Muscle of leg (tissue), 16 donors: ENCODE measurements at places on chromosomes 11 and 22. TPM values are rescaled to one million over a fixed set of nuclear protein-coding genes. Genes with fewer than 3 reads are reported as not detected.

Gene COMMD9
- 70.2 TPM for total RNA-seq

Gene CALCA
- total RNA-seq = not detected

Gene PANX2
- total RNA-seq = 0.13 TPM

Gene KREMEN1
- total RNA-seq = 44.9 TPM

Gene MALAT1
- 4,773 TPM for total RNA-seq

Gene CD3G
- 0.13 TPM for total RNA-seq

DNA sequence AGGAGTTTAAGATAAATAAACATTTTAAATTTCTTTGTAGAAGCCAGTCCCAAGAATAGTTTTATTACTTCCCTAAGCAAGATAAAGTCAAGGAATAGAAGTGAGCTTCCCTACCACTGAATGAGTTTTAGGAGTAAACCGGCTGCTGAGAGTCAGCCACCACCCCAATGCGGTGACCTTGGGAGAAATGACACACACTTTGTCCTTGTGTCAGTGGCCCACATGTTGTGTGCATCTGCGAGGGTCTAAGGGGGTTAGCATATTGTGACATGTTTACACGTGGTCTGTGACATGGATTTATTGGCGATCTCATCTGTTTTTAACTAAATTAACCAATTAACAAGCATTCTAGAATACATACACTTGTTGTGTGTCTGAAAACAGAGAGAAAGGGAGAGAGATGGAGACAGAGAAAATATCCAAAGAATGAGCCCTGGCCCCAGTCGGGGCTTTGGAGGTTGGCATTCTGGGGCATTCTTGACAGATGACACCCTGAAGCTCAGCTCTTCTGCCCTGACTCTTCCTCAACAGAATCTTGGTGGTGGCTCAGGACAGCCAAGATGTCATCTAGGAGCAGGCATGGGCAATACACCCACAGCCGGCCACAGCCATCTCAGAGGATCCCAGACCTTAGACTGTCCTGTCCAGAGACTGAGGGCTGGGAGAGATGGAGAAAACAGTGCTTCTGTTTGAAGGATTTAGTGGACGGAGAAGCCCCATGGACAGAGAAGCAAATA, 29.7 kb upstream of the TMPRSS4 start:
- no peak for DNase-seq

GRCh38 chr11:117546431-117547194, 219.0 kb downstream of the CEP164 start:
- no peak for DNase-seq

GRCh38 chr11:21374376-21374775, 705.0 kb downstream of the NELL1 start:
- no peak for DNase-seq

DNA sequence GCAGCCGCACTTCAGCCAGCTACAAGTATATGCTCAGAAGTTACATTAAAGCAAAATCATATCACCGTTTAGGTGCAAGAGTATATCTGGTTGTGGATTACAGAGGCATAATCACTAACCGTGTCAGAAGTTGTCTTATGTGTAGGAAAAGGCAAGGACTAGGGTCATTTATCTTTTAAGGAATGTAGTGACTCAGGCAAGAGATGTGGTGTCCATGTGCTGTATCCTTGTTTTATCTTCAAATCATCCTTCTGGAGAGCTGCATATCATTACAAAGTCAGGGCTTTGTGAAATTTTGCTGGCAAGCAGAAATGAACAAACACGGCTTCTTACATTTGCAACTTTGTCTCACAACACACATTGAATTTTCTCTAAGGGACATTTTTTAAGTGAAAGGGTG, 12.7 kb upstream of the CHORDC1 start:
- no peak for DNase-seq

DNA sequence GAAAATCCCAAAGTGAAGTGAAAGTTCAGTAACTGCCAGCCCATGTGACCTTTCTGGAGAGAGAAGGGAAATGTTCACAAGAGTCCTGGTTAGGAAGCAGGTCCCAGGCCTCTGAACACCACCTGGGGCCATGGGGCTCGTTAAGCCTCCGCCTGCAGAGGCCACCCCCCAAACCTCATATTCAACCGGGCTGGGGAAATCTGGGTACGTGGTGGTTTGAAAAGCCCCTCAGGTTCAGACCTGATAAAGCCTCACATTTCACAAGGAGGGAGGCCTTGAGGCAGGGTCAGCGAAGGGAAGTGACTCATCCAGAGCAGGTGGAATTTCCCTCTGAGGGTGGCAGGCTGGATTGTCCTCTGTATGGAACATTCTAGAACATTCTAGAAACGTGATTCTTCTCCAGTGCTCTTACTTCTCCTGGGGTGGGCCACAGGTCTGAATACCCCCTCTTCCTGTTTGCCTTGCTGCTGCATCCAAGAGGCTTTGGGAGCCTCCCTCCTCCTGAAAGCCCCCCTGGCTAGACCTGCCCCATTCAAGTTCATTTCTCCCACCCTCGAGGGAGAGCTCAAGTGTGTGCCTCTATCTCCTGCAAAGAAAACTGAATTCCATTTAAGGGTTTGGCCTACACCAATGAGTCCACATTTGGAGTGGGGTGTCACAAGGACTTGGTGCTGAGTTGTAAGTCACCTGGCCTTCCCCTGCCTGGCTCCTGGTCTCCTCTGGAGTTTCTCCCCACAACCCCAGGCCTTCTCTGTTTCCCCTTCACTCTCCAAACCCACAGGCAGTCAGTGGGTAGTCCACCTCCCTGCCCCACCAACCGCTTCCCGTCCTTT, 6.3 kb downstream of the FXYD2 start:
- no peak for DNase-seq

GRCh38 chr11:76216536-76217325, 10.4 kb upstream of the WNT11 start:
- DNase-seq = no peak

DNA sequence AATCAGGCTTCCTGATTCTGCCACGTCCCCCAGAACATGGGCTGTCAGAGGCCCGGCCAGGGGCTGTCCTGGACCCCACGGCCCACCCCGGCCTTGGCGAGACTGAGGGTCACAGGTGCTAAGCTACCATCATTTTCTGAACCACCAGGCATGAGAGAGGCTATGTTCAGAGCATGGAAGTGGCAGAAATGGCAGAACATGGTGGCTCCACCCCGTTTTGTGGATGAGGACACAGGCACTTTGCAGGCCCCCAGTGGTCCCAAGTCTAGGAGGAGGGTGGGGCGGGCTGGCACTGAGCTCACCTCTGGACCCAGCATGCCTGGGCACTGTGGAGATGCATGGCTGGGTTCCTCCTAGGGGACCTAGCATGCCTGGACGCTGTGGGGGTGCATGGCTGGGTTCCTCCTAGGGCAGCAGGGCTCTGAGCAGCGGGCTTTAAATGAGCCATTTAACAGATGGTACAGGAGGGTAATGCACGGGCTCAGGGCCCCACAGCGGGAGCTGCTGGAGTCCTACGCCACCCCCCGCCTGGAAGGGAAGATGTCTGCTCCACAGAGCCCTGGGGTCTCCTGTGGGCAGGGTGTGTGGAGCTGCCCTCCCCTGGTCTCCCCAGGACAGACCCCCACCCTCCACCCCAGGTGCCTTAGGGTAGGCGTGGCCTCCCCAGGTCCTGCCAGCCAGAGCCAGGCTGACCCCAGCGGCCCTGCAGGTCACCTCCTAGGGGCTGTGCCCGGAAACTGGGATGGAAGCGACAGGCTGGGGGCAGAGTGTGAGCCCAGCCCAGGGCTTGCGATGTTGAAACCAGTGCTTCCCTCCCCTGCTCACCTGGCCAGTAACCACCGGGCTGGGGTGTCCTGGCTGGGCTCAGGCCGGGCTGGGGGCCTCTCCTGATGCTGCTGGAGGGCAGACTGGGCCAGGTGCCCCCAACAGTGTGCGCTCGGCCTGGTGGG, 6.1 kb upstream of the MUC5AC start:
- DNase-seq = no peak
